Urinary bladder (tissue), 4 donors: ENCODE measurements at places on chromosomes 6 and 20. TPM values are rescaled to one million over a fixed set of nuclear protein-coding genes. Genes with fewer than 3 reads are reported as not detected.
A peak's percentile ranks its signal among the peaks of the same experiment; 100 is the strongest.

DNA sequence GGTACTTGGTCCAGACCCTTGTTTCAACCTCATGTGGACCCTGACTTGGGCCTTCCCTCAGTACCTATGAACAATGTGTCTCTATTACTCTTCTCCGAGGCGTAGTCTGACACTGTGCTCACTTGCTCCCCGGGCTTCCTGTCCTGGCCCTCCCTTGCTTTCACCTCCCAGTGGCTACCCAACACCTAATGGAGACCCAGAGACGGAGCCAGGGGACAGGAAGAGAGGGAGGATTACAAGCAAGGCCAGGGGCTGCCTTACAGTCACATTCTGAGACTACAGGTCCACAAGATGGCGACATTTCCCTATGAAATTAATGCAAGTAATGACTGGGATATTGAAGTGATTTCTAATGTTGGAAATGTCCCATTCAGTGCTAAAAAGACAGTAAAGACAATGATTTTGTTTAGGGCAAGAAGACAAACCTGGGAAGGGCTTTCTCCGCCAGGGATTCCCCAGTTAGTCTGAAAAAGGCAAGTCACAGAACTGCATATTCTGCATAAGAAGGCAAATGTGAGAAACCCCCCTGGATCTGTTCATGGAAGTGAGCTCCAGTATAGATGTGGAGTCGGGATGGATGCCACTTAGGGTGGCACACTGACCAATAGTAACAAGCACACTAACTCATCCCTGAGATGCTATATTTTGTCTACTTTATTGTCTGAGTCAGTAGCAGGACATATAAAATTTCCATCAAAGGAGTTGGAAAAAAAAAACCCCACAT, 44.0 kb upstream of the ZBTB24 start:
- peak; percentile 20 for DNase-seq

RBM24 gene
- total RNA-seq: 18.1 TPM

GRCh38 chr6:64504503-64504902, 868.9 kb downstream of the PHF3 start:
- no peak for DNase-seq

DNA sequence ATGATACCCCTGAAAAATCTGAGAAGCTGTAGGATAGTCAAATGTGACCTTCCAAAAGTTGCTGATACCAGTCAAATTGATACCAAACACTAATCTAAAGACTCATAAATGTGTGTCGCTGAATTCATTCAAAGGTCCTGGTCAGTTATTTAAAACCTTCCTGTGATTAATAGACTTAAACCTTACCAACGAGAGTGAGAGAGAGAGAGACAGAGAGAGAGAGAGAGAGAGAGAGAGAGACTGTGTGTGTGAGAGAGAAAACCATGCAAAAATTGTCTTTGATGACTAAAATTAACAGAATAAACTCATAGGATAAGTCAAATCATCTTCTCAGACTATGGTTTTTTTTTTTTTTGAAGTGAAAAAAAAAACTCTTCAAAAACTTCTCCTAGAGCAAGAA, 370.9 kb upstream of the HS3ST5 start:
- no peak for DNase-seq

GRCh38 chr6:79246891-79247290, 12.4 kb upstream of the HMGN3 start:
- DNase-seq: no peak

BTN1A1 gene
- total RNA-seq: 0.16 TPM
